NCI-H1105 treated with DMSO at 0.1 percent for 48 hours (cell line): ENCODE measurements at places on chromosomes 6 and 20.
A peak's percentile ranks its signal among the peaks of the same experiment; 100 is the strongest.

- no peak for DNase-seq
Measured at GRCh38 chr20:7654231-7654630, 286.0 kb downstream of the HAO1 start.

DNA sequence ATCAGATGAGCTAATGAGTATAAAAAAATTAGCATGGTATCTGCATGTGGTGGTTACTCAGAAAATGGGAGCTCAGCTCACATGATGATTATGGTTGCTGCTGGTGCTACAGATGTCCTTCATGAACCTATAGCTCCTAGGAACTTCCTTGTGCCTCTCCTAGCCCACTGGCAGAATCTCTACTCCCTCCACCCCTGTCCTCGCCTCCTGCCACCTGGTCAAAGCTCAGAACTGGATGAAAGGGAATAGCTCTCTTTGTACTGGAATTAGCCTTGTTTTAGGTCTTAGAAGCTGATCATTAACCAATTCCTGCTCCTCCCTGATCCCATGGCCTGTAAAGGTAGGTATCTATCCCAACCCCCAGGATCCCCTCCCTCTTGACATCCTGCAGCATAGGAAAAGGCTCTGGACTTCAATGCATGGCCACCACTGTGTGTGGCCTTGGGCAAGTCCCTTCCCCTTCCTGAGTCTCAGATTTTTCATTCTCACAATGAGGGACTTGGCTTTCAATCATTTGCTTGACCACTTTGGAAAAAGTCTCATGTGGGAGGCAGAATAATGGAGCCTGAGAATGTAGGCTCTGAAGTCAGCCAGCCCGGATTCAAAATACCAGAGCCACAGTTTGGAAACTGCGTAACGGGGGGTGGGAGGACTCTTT is 43.9 kb downstream of the SLC13A3 start:
- DNase-seq: no peak

- no peak for DNase-seq
Measured at GRCh38 chr6:131368198-131368911, 204.7 kb upstream of the ARG1 start.

GRCh38 chr6:135658916-135659315 is 161.4 kb upstream of the AHI1 start:
- DNase-seq: no peak

GRCh38 chr6:26351544-26351953 is 13.4 kb upstream of the BTN3A2 start:
- no peak for DNase-seq

GRCh38 chr6:7974938-7975763 is 64.6 kb upstream of the TXNDC5 start:
- peak; percentile 29 for DNase-seq
